ENCODE measurements at places on chromosomes 5 and 9.

DNA sequence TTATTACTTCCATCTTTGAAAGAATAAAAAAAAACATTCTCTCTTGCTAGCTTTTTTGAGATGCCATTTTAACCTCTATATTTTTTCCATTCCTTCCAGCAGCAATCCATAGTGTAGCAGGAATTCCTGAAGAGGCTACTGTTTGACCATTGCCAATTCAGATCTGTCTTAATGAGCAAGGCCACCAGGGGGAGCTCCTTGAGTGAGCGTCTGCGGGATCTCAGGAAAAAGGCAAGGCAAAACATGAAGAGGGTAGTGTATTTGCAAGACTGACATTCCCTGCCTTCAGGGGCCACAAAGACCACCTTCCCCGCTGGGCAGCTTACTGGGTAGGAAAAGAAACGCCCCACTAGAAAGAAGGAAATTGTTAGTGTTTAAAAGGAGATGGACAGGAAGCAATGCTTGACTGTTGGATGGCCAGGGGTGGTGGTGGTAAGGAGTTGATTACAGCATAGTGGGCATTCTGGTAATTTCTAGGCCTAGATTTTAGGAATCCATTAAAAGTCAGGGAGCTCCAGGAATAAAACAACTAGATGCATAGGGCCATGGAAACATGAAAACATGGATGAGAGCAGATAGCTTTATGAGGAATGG is 206.6 kb upstream of the HAPLN1 start:
- DNase-seq: peak; percentile 87

DNA sequence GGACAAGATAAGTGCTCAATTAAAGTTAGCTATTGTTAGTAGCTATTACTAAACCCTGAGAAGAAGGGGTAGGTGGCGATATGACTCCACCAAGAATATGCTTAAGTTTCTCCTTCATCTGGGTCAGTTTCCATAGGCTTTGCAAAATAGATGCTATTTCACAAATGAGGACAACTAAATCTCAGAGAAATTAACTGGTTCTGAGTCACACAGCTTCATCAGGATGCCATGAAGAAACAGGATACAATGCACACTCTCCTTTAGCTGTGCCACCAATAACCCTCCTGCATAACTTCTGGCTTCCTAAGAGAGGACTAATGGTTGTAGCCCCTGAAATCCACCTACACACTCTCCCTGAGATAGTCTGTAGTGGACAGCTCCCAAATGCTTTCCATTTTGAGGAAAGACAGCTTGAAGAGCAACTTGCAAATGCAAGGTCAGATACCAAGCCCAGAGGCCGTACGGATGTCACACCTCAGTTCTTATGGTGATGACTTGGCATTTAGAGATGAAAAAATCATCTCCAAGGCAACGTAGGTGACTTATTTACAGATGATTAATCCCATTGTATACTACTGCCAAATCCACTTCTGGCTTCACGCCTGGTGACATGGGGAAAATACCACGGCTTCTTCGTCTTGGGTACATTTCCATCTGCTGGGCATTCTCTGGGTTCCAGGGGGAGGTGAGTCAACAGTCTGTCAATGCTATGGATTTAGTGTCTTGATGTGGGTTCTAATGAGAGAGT is 251.4 kb upstream of the IL12B start:
- DNase-seq: peak; percentile 85

DNA sequence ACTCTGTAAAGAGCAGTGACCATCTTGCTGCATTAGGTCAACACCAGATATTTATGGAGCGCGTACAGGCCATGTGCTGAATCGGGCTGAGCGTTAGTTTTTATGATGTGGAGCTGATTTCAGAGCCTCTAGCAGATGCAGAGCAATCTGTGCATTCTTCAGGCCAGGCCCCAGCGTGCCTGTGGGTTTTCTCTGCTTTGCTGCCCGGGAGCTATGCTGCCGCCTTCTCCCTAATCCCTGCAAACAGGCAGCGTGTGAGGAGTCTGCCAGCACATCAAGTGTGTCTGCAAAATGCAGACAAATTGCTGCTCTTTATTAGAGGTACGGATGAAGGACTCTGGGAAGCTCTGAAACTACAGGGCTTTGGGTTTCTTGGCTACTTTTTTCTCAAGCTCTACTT is 170.0 kb downstream of the NTRK2 start:
- DNase-seq: no peak

GRCh38 chr5:32565145-32565544 is 20.2 kb upstream of the SUB1 start:
- no peak for DNase-seq

DNA sequence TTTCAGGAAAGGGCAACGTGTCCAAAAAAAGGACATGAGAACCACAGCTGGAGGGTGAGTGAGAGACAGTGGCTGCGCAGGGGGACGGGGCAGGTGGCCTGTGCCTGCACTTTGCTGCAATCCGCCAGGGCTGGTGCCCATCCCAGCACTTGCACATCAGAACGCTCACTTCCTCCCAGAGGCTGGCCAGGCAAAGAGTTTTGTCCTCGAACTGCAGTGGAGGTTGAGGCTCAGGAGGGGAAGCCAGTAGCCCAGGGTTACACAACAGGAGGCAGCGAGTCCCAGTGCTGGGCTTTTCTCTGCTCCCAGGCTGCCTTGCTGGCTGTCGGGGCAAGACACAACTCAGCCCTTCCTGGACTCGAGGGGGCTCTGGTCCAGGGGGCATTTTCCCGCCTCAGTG is 33.1 kb downstream of the CRB2 start:
- no peak for DNase-seq

- no peak for DNase-seq
These were observed 429.9 kb downstream of the NR2F1-AS1 start for GRCh38 chr5:93151121-93151520.

DNA sequence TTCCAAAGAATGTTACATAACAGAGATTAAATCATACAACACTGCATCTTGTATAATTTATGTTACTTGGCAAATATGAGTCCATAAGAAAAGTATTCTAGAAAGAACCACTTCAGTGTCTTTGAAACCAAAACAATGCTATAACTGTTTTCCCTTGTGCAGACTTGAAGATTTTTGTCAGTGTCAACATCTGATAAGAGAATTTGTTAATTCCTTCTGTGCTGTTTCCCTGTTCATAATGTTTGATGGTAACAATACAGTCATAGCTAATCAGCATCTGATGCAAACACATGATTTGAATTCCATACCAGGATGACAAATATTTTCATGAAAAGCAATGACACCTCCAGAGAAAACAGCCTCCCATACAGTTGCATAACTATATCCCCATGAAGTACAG is 306.8 kb downstream of the SEMA5A start:
- DNase-seq: no peak

DNA sequence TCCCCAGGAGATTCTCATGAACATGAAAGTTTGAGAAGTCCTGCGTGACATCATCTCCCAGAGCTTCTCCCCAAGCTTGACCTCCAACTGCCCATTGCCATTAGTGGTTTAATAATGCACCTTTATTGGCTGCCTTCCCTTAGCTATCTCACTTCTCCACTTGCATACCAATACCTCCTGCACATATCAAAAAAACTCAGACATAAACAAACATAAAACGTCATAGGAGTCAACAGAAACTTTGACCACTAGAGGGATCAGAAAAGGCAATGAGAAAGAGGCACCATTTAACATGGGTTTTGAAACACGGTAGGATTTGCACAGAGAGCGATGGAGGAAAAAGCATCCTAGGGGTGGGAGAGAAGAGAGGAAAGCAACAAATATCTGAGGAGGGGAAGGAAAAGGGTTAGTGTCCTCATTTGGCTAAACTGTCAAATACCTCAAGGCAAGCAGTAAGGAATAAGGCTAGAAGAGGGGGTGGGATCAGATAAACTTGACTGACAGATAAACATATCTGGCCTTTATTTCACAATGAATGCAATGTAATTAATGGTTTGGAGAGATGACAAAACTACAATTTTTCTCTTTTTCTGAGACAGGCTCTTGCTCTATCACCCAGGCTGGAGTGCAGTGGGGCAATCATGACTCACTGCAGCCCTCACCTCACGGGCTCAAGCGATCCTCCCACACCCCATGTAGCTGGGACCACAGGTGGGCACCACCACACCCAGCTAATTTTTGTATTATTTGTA is 27.0 kb downstream of the GNAQ start:
- DNase-seq: peak; percentile 31

- no peak for DNase-seq
These were observed 118.6 kb upstream of the DAB2 start for GRCh38 chr5:39543335-39543734.

DNA sequence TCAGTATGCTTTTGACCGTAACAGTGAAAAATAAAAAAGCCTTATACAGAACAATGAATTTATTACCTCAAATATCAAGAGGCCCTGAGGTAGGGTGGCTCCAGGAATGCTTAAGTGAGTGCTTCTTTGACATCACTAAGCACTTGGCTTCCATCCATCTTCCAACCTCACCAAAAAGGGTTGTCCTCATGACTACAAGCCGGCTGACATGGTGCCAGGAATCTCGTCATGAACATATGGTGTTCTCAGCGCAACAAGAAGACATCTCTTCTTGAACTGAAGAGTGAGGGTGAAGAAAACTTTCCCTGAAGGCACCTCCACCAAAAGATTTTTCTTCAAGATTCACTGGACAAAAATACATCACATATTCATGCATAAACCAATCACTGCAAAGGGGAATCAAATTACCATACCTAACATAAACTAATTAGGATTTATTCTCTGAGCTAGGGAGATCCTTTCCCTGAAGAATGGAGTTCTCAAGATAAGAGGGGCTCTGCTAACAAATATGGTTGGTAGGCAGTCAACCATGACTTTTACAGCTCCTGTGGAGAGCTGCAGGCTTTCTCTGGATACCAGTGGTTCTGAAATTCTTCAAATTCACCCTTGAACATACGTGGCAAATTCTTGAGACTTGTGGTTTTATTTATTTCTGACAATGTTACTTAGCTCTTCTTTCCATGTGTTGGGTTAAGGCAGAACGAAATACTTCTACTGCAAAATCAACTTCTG is 49.5 kb downstream of the AGXT2 start:
- no peak for DNase-seq

DNA sequence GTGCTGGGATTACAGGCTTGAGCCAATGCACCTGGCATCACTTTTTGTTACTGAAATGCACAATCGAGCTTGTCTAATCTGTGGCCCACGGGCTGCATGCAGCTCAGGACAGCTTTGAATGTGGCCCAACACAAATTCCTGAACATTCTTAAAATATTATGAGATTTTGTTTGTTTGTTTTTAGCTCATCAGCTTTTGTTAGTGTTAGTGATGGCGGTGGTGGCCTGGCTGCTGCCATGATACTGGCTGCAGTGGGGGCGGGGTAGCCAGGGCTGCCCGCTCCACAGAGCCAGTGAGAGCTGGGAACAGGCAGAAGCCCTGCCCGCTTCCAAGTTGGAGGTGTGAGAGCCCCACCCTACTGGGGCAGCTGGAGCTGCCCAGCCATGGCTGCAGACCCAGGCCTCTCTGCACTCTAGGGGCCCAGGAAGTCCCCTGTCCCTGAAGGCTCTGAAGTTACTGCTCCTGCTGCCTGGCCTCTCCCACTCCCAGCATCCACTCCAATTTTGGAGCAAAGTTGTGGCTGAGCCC is 76.6 kb upstream of the SHB start:
- no peak for DNase-seq

GRCh38 chr5:151758430-151759241 is at the start of gene ATOX1:
TSS of gene ATOX1 (minus strand) at chr5:151758631. CDS start at chr5:151758551, 80 bp downstream.
- DNase-seq: peak; percentile 97

DNA sequence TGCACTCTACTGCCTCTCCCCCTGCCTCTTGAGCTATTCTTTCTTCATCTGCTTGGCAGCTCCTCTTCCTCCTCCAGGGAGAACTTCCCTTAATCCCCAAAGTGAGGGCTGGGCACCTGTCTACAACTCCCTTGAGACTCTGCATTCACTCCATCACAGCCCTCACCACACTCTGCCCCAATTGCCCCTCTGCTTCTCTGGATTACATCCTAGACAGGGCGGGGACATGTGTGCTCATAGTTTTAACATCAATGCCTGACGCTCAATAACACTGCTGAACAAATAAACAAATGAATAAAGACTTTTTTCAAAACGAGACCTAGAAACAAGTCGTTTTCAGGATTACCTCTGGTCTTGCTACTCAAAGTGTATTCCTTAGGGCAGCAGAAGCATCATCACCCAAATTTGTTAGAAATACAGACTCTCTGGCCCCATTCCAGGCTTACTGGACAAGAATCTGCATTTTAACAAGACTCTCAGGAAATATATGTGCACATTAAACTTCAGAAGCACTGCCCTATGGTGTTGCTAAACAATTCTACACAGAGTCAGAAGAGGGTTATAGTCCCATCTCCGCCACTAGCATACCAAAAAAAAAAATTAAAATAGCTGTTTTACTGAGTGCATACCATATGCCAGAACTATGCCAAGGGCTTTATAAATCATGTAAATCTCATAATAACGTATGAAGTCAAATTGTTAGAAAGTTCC is 115.6 kb downstream of the CDK5RAP2 start:
- no peak for DNase-seq

- DNase-seq: no peak
These were observed 38.2 kb upstream of the EXOC3 start for GRCh38 chr5:404666-405241.

- DNase-seq: no peak
These were observed 302.7 kb upstream of the RFX3 start for GRCh38 chr9:3828495-3828894.

DNA sequence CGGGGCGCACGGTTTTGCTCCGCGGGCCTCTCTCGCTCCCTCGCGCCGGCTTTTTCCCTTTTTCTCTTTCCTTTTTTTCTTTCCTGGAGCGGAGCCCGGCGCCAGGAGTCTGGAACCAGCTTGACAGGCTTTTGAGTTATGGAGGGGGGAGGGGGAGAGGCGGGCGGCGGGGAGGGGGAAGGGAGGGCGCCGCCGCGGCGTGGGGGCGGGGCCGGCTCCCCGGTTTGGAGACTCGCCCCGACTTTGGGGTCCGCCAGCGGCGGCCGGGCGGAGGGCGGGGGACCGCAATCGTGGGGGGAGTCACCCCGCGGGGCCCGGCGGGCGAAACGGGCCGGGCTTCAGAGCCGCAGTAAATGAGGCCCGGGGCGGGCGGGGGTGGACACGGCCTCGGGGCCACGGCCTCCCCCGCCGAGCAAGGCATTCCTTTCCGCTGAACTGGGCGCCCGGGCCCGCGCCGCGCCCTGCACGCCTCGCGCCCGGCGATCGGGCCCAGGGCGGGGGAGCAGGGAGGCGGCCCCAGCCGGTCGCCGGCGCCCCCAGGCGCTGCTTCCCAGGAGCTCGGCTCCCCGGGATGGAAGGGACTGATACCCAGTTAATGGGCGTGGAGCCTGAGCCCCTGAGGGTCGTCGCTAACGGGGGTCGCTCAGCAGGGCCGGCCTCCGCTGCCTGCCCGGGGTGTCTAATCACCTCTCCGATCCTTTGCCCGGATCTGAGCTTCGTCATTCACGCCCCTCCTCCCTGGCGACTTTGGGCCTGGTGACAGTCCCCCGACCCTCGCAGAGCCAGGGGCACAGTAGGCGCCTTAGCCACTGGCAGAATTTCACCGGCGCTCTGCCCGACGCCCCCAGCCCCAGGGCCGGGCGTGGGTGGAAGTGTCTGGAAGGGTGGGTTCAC is 138.1 kb downstream of the C9orf50 start:
- peak; percentile 78 for DNase-seq

- no peak for DNase-seq
These were observed 4.6 kb downstream of the ARAP3 start for GRCh38 chr5:141677415-141677814.

GRCh38 chr9:70020991-70021571 is 22.6 kb upstream of the MAMDC2 start:
- DNase-seq: peak; percentile 60

- DNase-seq: no peak
These were observed 39.3 kb upstream of the TENT4A start for GRCh38 chr5:6673963-6674362.
